Right cardiac atrium (tissue), 5 donors: ENCODE measurements at places on chromosomes 7 and 10. TPM values are rescaled to one million over a fixed set of nuclear protein-coding genes. Genes with fewer than 3 reads are reported as not detected.
A peak's percentile ranks its signal among the peaks of the same experiment; 100 is the strongest.

Gene C10orf105
- 0.36 TPM for total RNA-seq

GRCh38 chr7:121084256-121084655, 95.7 kb downstream of the CPED1 start:
- DNase-seq, result no peak

Gene TUBAL3
- total RNA-seq, result 1.7 TPM

- no peak for DNase-seq
Observed at GRCh38 chr10:119807960-119808697, 64.5 kb downstream of the MCMBP start.

Gene LIPM
- total RNA-seq, result not detected

- no peak for DNase-seq
Observed at GRCh38 chr10:33291053-33291592, 43.3 kb downstream of the NRP1 start.

Gene MPLKIP
- total RNA-seq, result 19.5 TPM

DNA sequence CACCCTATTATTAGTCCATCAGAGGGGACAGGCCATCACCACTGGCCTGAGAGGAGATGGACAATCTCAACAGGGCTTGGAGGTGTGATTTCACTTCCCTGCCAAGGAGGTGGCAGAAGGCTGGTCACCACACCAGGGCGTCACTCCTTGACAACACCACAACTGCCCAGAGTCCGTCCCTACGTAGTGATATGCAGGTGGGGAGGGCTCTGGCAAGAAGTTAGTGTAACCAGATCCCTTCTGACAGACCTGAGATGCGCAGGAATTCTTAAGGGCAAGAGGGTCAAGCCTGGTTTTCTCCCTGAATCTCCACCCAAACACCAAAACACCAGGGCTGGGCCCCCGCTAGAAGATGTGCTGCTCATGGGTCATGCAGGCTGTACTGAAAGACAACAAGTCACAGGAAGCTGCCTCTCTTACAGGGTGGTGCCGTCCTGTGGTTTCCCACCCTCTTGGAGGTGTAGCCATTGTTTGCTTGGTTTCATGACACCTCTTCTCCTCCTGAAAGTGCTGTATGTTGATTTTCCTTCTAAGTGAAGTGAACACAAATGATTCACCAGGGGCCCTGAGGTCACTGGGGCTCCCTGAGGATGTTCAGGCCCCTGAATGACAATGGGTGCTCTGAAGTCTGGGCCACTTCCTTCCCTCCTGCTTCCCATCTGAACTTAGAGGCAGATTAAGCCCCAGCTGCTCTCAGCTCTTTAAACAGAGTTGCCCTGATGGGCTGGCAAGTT, 27.1 kb downstream of the ATXN7L1 start:
- no peak for DNase-seq

DNA sequence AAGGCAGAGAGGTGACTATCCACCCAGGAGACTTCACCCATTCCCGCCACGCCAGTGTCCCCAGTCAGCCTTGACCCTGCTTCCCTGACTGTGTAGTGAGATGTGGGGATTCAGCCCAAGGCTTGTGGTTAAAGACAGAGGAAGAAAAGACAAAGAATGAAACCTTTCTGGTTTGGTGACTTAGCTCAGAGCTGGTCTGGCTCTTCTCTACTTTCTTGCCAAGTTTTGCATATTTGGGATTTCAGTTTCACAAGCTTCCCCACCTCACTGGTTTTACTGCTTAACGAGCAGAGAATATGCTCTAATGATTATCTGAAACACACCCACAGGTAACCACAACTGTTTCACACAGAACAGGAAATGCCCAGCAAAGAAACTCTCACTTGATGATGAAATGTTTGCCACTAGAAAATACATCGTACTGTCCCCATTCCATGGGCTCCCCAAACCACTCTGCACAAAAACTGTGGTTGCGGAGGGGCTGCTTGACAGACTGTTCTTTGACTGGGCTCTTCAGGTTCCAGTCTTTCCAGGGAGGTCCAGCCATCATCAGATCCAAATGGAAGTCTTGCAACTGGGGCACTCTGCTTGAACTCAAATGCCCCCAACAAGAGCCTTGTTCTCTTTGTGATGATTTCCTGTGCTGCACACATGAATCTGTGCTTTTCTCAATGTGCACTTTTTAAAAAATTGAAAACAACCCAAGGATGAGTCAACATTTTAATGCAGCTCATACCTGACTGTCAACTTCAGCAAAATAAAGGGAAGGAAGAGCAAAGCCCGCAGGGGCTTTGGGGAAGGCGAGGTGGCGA, 95.5 kb downstream of the CTBP2 start:
- peak; percentile 21 for DNase-seq

DNA sequence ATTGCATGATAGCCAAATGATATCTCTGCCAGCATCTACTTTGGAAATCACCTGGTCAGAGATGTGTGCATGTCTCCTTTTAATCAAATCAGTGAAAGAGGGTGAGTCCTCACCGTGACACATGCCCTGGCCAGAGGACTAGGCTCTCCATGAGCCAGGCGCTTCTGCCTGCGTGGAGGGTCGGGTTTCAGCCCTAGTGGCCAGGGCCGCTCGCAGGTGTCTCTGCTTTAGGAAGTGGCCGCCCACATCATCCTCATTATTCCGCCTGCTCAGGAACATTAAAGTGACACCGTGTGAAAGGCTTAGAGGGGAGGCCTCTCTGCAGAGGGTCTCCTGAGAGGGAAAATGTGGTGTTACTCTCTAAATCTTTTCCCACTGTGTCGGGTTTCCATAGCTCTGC, 173.6 kb upstream of the PRKCQ start:
- no peak for DNase-seq

Gene SGMS1
- total RNA-seq, result 26.0 TPM

DNA sequence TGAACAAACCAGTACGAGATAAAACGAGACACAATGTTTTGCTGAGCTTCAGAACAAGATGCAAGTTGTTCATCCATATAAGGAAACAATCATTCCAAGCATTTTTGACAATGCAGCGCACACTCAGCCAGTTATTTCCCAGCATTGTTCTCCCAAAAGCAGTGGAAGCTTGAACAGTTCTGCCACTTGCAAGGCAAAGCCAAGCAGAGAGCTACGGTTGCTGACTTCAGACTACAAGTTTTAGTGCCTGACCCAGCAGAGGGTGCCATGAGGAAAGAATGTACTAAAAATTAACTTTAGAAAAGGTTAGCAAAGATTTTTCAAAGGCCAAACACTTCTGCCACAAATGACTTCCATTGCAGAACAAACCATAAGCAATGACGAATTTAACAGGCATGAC, 152.5 kb downstream of the SLC25A13 start:
- no peak for DNase-seq

GRCh38 chr7:118152654-118153053, 31.3 kb upstream of the LSM8 start:
- no peak for DNase-seq

DNA sequence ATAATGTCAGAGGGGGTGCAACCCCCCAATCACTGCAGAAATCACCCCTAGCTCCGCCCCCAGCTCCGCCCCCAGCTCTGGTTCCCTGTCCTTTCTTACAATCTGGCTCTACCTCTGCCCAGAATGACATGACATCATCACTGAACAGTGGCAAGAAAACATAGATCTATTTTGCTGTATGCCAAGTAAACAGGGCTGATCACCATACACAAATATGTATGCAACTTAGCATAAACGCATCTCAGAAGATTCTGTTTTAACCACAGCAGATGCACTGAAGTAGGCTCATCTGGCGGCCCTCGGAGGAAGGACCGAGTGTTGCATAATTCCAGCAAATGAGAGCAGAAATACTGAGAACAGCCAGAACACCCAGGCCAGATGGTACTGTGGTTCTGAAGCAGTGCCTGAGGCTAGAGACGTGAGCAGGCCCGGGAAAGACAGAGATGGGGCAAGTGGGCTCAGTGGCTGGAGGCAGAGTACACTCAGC, 293.3 kb upstream of the KLF14 start:
- DNase-seq, result peak; percentile 70

DNA sequence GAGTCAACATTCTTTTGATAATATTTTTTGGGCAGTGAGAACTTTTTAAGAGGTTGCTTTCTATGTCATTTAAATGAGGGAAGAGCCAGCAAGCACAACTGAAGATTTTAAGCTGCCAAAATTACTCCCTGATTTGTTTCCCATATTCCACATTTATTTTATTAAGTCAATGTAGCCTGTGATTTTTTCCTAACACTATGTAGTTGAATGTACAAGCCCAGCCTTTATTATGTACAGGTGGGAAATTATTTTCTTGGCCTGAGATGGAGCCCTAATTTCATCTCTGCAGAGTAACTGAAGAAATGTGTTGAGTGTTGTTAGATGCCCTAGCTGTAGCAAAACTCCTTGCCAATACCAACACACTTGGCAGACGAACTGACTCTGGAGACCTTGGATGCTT, 83.1 kb upstream of the MINDY3 start:
- DNase-seq, result no peak

Gene PRPS1L1
- total RNA-seq, result not detected

Gene OR2A5
- total RNA-seq, result not detected

Gene CFAP70
- total RNA-seq, result 2.3 TPM
